ENCODE measurements at places on chromosomes 6 and 20. TPM values are rescaled to one million over a fixed set of nuclear protein-coding genes. Genes with fewer than 3 reads are reported as not detected.

GNAS-AS1 gene
- 1.7 TPM for total RNA-seq

INSM1 gene
- not detected for total RNA-seq

APOM gene
- total RNA-seq, result 3.9 TPM

MICB gene
- 37.8 TPM for total RNA-seq

ZNF76 gene
- 39.6 TPM for total RNA-seq

SLC17A3 gene
- 0.18 TPM for total RNA-seq

BPIFA1 gene
- not detected for total RNA-seq

TPX2 gene
- total RNA-seq, result 108 TPM

RBM12 gene
- total RNA-seq, result 113 TPM

FGD2 gene
- total RNA-seq, result 0.86 TPM

SEL1L2 gene
- not detected for total RNA-seq

RUNX2 gene
- total RNA-seq, result 3.8 TPM

SPINT4 gene
- total RNA-seq, result not detected

GABRR1 gene
- not detected for total RNA-seq

TREM2 gene
- not detected for total RNA-seq

RIPOR3 gene
- not detected for total RNA-seq

COX4I2 gene
- total RNA-seq, result not detected

OLIG3 gene
- total RNA-seq, result not detected

ERVFRD-1 gene
- not detected for total RNA-seq

SIRPB2 gene
- total RNA-seq, result not detected

TP53TG5 gene
- 0.08 TPM for total RNA-seq

LTB gene
- 1,452 TPM for total RNA-seq

FOXA2 gene
- total RNA-seq, result not detected

SYNGAP1 gene
- 52.1 TPM for total RNA-seq

RNF144B gene
- total RNA-seq, result 2.2 TPM

MATN4 gene
- total RNA-seq, result not detected

OR2H1 gene
- not detected for total RNA-seq

CRISP3 gene
- not detected for total RNA-seq

LRFN2 gene
- total RNA-seq, result not detected

KIF13A gene
- total RNA-seq, result 0.20 TPM

PDE7B gene
- total RNA-seq, result 1.6 TPM

SYNDIG1 gene
- total RNA-seq, result not detected

ADTRP gene
- total RNA-seq, result 11.3 TPM

BMP5 gene
- total RNA-seq, result not detected

F13A1 gene
- total RNA-seq, result not detected

SLC12A5 gene
- 0.17 TPM for total RNA-seq

C6orf163 gene
- 1.6 TPM for total RNA-seq

BICRAL gene
- total RNA-seq, result 25.4 TPM

Measured in activated naive CD4-positive, alpha-beta T cell treated with anti-CD3 and anti-CD28 coated beads, Interleukin-2, amount 10 ng/mL, durations not matched to agents 5 hours and 36 hours (primary cell).